ENCODE measurements at places on chromosomes 4 and X. TPM values are rescaled to one million over a fixed set of nuclear protein-coding genes. Genes with fewer than 3 reads are reported as not detected.

The RAI2 gene
- total RNA-seq: 0.12 TPM

The CSN1S1 gene
- total RNA-seq: not detected

The PPP2R2C gene
- 34.1 TPM for total RNA-seq

The RBM3 gene
- 316 TPM for total RNA-seq

The FRMPD4 gene
- total RNA-seq: not detected

The FMR1NB gene
- total RNA-seq: not detected

The SLC25A6 gene
- total RNA-seq: 416 TPM

The RAP1GDS1 gene
- total RNA-seq: 25.0 TPM

The ITGB1BP2 gene
- 0.87 TPM for total RNA-seq

The C4orf50 gene
- total RNA-seq: not detected

The GABRQ gene
- 0.24 TPM for total RNA-seq

The CD40LG gene
- total RNA-seq: not detected

The NOX1 gene
- total RNA-seq: 0.03 TPM

The PRDM5 gene
- 3.3 TPM for total RNA-seq
